IPS DF 6.9 (cell line): ENCODE measurements at places on chromosomes 4 and X.
A peak's percentile ranks its signal among the peaks of the same experiment; 100 is the strongest.

- DNase-seq, result no peak
Measured at GRCh38 chr4:170497112-170497511, 407.4 kb upstream of the AADAT start.

- no peak for DNase-seq
Measured at GRCh38 chr4:120703908-120704307, 218.6 kb downstream of the PRDM5 start.

GRCh38 chr4:105998171-105999063 is 103.1 kb downstream of the NPNT start:
- no peak for DNase-seq

- no peak for DNase-seq
Measured at GRCh38 chr4:155603360-155603891, 63.2 kb upstream of the GUCY1A1 start.

- DNase-seq, result no peak
Measured at GRCh38 chr4:40311811-40312346, 23.3 kb upstream of the CHRNA9 start.

DNA sequence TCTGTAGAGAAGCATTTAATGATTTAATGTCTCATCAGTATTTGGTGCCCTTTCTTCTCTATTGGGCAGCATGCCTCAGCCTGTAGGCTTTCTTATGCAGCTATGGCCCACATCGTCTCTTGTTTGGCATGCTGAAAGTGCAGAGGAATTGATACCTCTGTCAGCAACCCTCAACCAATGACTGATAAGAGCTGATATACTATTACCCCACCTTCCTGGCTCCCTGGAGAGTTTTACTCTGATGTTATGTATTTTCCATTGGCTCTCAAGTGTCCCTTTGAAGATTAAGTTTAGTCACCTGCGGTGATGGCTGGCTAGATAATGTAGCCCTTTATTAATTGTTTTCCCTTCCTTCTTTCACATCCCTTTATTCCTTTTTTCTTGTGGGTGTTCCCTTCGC is 41.2 kb upstream of the PDHA2 start:
- peak; percentile 9 for DNase-seq

DNA sequence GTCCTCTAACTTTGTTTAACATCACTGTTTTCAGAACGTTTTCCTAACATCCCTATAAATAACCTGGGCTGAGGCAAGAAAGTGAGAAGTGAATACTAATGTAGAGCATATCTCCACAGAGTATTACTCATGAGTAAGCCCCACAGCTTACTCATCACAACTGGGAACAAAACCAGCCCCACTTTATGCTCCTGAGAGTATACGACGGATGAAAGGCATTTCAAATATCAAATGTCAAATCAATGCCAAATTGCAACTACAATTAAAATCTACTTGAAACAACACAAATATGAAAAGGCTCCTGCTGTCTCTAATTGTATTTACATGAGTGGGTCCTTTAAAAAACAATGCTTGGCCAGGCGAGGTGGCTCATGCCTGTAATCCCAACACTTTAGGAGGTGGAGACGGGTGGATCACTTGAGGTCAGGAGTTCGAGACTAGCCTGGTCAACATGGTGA is 41.2 kb downstream of the SH3RF1 start:
- DNase-seq, result no peak

DNA sequence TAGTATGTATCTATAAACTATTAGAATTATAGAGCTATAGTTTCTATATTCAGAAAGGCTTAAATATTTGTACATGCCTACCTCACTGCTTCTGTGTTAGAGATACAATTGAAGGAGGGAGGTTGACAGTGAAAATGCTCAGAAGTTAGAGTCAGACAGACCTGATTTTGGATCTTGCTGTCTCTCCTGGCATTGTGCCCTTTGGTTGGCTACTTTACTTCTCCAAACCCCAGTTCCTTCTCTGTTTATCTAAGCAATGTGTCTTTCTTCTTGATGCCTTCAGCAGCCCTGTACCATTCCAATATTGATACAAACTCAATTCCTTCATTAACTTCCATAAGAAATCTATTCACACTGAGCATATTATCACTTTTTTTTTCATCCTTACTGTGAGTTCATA is 28.7 kb downstream of the CCNG2 start:
- DNase-seq, result no peak

DNA sequence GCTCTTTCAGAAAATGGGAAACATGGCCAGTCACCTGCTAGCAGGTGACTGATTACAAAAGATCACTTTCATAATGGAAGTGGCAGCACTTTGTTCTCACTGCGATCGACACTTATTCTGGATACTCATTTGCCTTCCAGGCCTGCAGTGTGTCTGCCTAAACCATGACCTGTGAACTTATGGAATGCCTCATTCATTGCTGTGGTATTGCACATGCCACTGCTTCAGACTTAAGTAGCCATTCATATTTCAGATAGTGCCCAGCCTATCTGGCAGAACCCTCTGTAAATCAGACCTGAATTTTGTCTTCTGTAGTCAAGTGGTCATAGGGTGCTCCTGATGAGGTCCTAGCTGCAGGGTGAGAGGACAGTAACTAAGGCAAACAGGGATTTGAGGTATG is 23.3 kb upstream of the MGST2 start:
- no peak for DNase-seq
